Cortex of kidney (tissue), 1 donor: ENCODE measurements at places on chromosomes 1 and 21.

- no peak for DNase-seq
Observed at GRCh38 chr21:15370462-15370975, 305.7 kb upstream of the NRIP1 start.

- DNase-seq, result no peak
Observed at GRCh38 chr21:42306366-42307035, 8.7 kb downstream of the TFF3 start.

DNA sequence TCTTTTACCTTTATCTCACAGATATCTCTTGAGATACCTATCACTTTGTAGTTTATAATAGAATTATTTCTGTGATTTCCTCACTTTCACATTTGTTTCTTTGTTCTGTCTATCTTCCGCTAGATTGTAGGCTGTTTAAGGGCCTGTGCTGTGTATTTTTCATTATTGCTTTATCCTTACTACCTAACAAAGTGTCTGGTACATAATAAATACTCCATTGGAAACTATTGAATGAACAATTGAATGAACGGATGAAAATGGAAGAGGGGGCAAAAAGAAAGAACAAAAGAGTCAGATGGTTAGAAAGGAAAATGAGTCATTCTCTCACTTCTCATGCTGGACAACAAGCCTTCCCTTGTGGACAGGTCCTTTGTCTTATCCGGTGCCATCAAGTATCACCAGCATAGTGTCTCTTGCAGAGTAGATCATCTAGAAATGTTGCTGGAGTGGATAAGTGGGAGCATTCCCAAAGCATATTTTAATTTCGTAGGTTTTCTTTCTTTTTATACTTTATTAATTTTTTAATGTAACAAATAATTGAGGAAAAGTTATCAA, 159.8 kb downstream of the NEK7 start:
- DNase-seq, result no peak

DNA sequence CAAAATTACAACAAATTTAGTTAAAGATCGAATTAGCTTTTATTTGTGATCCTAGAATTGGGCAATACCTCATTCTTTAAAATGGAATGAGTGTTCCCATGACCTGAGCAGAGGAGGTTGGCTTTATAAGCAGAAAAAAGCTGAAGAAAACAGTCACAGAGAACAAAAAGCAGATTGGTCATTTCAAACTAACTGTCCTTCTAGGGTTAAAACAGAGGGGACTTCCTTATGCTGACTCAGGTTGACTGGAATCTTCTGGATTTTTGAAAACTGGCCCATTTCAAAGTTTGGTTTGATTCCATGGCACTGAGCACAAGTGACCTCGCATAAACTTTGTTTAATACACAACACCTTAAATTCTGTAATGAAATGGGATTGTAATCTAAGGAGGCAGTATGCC, 17.6 kb downstream of the NFASC start:
- no peak for DNase-seq

DNA sequence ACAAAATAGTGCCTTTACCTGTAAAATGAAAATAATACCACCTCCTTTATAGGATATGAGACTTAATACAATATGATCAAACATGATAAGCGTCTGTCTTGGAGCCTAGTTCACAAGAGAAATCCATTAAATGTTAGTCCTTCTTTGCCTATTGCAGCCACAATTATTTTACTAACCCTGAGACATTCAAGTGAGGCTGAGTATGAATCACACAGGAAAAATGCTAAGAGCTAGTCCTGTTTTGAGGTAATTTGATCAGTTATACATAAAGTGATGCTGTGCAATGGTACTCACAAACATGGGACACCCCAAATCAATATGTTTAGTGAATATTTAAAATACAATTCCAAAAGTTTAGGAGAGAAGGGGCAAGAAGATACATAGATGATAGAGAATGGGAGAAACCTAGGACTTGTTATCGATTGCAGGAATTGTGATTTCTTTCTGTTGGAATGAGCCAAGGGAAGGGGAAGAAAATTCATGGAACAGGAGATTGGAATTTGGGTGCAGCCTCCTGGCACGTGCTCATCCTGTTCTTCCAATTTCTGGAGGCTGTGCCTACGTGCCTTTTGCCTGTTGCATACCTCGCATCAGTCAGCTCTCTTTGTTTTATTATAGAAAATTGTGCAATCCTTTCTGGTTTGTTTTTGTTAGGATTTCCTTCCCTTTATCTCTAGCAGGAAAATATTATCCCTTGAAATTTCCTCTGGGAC, 39.9 kb upstream of the BACH1 start:
- no peak for DNase-seq

- no peak for DNase-seq
Observed at GRCh38 chr21:15840406-15840805, 110.6 kb downstream of the USP25 start.

- no peak for DNase-seq
Observed at GRCh38 chr1:217527151-217527550, 103.7 kb downstream of the GPATCH2 start.

DNA sequence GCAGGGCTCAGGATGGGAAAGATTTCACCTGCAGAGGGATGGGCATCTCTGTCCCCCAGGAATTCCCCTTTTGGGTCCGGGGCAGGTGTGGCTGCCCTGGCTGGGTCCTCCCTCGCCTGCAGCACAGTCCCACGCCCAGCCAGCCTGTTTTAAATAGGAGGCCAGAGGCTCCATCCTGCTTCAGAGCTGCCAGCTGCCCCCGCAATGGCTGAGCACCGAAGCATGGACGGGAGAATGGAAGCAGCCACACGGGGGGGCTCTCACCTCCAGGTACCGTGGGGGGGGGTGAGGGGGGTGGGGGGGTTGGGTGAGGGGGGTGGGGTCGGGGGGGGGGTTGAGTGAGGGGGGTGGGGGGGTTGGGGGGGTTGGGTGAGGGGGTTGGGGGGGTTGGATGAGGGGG, 3.6 kb downstream of the SCNN1D start:
- DNase-seq, result no peak

- DNase-seq, result no peak
Observed at GRCh38 chr1:8503842-8504241, 185.9 kb downstream of the SLC45A1 start.

DNA sequence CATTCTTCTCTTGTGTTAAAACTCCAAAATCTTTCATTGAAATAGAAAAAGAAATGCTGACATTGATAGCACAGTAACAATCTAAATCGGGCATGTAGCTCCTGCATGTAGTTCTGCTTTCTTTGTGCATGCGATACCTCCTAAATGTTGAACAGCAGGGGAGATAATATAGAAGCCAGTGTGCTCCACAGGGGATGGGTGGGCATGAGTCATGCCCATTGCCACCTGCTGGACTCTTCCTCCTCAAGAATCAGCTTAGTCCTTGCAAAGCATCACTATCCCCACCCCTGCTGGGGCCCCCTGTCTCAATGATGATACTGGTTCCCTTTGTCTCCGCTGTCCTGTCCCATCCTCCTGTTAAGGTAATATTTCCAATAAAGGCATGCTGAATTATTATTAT, 203.0 kb downstream of the RWDD3 start:
- no peak for DNase-seq

DNA sequence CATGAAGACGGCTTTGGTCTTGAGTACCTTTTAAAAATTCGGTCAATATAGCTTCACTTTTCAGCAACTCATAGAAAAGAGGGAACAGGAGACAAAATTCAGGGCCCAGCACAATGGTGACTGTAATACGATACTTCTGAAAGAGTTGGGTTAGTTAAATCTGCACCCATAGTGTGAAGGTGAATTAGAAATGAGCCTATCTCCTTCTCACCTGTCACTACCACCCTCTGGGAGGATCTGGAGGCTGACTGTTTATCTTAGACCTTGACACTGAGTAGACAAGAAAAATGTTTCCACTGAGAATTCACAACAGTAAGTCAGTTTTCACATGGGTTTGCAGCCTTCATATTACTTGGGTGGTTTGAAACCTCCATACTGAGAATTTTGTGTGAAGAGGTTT, 57.9 kb upstream of the HMGB4 start:
- DNase-seq, result no peak

DNA sequence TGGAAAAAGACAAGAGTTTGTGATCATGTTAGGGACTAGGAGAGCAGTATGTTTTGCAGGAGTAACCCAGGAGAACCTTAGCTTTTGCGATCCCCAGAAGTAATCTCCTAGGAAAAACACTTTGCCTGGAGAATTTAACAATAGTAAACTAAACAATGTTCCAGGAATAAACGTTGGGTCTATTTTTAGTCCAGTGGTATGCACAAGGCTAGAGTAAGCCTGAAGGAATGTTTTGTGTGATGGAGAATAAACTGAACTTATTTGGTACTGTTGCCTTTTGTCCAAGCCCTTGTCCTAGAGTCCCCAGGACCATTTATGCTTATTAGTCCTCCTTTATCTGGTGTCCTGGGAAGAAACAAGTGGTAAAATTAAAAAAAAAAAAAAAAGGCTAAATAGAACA, 28.7 kb upstream of the RGS5 start:
- DNase-seq, result no peak

DNA sequence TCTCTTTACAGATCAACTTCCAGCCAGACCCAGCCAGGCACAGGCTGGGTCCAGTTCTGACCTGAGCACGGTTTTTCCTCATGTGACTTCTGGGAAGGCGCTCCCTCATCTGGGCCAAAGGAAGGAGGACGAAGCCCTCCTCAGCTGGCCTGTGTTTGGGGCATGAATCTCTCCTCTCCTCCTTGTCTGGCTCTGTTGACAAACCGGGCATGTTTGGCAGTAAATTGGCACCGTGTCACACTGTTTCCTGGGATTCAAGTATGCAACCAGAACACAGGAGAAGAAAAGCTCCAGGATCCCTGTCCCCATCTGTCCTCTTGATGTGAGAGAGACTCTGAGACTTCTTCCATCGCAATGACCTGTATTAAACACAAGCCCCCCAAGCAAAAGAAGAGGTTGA, 18.3 kb downstream of the NECAP2 start:
- no peak for DNase-seq

- no peak for DNase-seq
Observed at GRCh38 chr1:89429062-89429461, 65.2 kb downstream of the GBP6 start.

DNA sequence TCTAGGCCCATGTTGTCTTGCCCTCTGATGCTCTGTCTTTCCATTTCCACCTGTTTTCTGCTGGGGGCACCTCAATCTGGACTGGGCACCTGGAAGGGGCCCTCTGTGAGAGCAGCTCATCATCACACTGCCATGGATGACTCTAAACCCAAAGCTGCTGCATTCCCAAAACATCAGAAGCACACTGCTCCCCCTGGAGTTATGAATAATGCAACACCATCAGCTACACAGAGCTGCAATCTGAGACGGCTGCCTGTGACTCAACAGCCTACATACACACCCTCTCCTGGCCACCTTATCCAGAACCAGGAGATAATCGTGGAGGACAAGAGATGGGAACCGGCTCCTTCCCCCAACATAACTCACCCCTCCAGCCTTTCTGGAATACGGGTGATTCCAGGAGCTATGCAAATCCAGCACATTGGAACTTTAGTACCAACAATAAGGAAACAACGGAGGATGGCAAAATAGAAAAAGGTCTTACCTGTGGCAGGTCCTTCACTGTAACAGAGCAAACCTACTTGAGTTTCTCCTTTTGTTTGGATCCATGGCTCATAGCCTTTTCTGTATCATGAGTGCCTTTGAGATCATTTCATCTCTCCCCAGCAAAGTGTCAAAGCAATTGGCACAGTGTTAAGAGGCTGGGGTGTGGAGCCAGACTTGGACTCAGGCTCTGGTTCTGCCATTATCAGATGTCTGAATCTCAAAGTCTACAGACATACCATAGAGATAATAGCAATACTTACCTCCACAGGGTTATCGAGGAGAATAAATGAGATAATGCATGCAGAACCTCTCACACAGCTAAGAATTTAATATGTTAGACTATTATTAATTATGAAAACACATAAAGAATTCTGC, 29.3 kb downstream of the AK2 start:
- DNase-seq, result no peak
